ENCODE measurements at places on chromosomes 6 and 20. TPM values are rescaled to one million over a fixed set of nuclear protein-coding genes. Genes with fewer than 3 reads are reported as not detected.
A peak's percentile ranks its signal among the peaks of the same experiment; 100 is the strongest.

DNA sequence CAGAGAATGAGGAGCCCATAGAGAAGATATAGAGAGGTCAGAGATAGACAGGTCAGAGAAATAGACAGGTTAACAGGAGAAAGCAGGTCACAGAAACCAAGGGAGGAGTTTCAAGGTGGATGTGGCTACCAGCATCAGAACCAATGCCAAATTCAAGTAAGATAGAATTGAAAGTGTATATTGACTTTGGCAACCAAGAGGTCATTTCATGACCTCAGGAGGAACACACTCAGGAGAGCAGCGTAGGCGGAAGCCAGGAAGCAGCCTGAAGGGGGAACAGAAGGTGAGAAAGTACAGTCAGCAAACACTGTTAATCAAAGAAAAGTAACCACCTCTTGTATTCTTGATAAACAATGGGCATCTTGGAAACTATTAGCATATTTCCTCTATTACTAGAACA is 33.9 kb upstream of the ALDH8A1 start:
- peaks cover 11% of the 10 kb centered on the region for H3K4me1 ChIP-seq
- H3K27me3 ChIP-seq = no peaks in the 10 kb centered on the region
- H3K4me3 ChIP-seq = no peak overlapping the region
- H3K27ac ChIP-seq = no peak overlapping the region

DNA sequence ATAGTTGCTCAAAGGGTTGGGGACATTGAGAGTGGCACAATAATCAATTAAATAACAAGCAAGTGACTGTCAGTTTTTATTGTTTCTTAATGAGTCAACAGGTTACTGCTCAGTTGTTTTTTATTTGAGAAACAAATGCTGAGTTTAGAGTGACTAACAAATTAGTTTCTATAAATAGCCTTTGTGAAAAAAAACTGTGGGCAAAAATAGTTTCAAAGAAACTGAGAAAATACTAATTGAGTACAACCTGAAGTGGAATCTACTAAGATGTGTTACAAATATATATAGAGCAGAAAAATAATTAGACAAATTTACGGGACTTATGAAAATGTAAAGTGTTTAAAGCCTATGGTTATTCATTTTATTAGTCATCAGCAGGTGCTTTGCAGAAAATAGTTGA is 22.3 kb downstream of the BEND6 start:
- DNase-seq = no peak
- no peak overlapping the region for H3K4me3 ChIP-seq
- no peak overlapping the region for H3K27ac ChIP-seq
- H3K36me3 ChIP-seq = no peaks in the 10 kb centered on the region

DNA sequence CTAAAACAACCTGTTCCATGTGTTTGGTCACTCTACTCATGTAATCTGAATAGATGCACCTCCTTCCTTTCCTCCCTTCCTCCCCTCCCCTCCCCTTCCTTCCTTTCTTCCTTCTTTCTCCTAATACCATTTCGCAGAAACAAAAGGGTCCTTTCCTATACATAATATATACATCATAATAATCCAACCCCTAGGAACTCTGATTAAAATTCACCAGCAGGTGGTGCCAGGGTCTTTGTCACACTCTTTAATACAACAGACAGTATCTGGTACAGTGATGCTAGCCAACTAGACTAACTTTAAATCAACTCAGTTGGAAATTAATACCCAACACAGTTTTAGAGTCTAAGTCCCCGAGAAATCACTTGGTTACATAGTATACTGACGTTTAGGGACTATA is 181.2 kb upstream of the SHLD1 start:
- no peak overlapping the region for H3K4me3 ChIP-seq
- no peaks in the 10 kb centered on the region for H3K4me1 ChIP-seq
- no peaks in the 10 kb centered on the region for H3K27me3 ChIP-seq
- no peak overlapping the region for H3K27ac ChIP-seq
- no peak for DNase-seq

DNA sequence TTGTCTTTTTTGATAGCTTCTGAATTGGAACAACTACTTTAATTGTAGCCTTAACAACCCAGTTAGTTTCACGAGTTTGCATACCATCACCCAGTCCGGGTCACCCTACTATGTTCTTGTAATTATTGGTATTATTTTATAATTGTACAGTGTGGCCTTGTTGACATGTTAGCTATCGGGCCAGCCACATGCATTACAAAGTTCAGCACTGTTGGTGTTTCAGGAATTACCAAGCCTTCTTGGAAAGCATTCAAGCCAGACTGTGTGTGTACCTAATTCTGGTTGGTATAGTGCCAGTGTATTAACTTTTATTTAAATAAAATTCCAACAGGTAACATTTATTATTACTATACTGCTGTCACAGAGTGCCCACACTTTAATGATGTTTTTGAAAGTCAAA is 150.9 kb downstream of the JARID2 start:
- H3K4me3 ChIP-seq = no peak overlapping the region
- no peaks in the 10 kb centered on the region for H3K27me3 ChIP-seq
- peak; percentile 44 for DNase-seq
- no peak overlapping the region for H3K27ac ChIP-seq
- peaks cover 52% of the 10 kb centered on the region for H3K4me1 ChIP-seq
- H3K36me3 ChIP-seq = no peaks in the 10 kb centered on the region

DNA sequence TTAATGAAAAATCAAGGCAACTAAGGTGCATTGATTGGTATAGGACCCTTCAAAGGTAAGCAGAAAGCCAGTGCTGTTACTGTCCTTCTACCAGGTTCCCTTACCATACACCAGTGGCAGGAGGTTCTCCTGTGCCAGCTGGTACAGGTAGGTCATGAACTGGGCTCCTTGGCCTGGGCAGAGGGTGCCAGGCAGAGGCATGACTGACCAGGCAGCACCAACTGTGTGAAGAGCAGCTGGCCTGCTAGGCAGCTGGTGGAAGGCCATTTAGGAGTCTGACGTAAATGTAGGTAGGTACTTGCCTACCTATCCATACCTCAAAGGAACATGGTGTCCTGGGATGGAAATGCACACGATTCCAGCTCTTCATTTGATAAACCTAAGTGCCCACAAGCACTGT is 23.3 kb downstream of the PCNA start:
- no peak for DNase-seq
- H3K27ac ChIP-seq = no peak overlapping the region
- no peaks in the 10 kb centered on the region for H3K4me1 ChIP-seq
- no peak overlapping the region for H3K4me3 ChIP-seq

DNA sequence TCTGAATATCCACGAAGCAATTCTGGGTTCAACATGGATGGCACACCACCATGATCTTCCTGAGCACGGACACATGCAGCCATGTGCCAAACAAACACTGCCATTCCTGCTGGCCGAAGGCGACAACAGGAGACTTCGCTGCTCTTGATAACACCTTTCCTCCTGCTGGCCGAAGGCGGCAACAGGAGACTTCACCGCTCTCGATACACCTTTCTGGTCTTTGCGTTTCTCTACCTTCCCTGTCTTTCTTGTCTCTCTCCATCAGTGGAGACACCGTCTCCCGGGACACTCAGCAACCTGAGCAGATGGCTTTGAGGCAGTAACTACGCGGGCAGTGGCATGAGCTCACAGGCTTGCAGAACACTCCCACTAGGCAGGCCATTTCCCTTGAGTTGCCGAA is 54.9 kb upstream of the MPC1 start:
- H3K27ac ChIP-seq = no peak overlapping the region
- no peak overlapping the region for H3K4me3 ChIP-seq
- H3K36me3 ChIP-seq = peaks cover 76% of the 10 kb centered on the region
- H3K27me3 ChIP-seq = no peaks in the 10 kb centered on the region

- H3K27ac ChIP-seq = no peak overlapping the region
- DNase-seq = no peak
- no peaks in the 10 kb centered on the region for H3K4me1 ChIP-seq
- no peak overlapping the region for H3K4me3 ChIP-seq
- H3K36me3 ChIP-seq = no peaks in the 10 kb centered on the region
- H3K27me3 ChIP-seq = no peaks in the 10 kb centered on the region
These were observed 42.9 kb downstream of the STX11 start for GRCh38 chr6:144193181-144193580.

DNA sequence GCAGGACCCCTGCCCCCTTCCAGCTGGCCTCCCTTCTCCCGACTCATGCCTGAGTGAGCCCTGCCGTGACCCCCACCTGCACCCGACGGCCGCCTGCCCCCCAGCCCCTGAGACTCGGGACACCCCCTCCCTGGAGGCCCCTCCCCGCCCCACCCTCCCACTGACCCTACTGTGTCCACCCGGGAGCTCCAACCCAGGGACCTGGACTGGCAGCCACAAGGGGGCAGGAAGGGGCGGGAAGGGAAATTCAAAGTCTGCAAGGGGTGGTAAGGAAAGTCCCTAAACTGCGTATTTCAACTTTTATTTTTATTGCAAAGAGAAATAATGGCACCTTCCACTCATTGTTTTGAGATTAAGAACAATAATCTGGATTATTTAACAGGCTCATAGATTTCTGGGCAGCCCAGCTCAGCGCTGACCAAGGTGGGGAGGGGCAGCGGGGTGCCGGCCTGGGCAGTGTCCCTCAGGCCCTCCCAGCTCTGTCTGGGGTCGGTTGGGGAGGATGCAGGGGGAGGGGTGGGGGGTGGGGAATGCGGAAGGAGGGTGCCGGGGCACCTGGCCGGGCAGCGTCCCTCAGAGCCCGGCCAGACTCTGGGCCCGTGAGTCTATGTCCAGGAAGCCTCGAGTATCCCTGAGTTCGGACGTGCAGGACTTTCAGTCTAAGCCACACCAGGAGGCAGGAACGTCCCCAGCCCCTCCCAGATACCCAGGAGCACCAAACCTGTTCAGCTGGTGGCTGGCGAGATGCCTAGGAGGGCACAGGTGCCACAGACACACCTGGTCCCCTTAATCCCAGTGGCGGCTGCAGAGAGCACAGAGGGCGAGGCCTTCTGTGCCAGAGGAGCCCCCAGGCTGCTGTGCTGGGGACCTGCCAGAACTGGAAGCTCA is 1.3 kb upstream of the PTK6 start:
- H3K36me3 ChIP-seq = no peaks in the 10 kb centered on the region
- peaks cover 66% of the 10 kb centered on the region for H3K4me1 ChIP-seq
- H3K27me3 ChIP-seq = peaks cover 49% of the 10 kb centered on the region
- peak; percentile 96 for DNase-seq
- H3K27ac ChIP-seq = peak overlapping the region; percentile 88

DNA sequence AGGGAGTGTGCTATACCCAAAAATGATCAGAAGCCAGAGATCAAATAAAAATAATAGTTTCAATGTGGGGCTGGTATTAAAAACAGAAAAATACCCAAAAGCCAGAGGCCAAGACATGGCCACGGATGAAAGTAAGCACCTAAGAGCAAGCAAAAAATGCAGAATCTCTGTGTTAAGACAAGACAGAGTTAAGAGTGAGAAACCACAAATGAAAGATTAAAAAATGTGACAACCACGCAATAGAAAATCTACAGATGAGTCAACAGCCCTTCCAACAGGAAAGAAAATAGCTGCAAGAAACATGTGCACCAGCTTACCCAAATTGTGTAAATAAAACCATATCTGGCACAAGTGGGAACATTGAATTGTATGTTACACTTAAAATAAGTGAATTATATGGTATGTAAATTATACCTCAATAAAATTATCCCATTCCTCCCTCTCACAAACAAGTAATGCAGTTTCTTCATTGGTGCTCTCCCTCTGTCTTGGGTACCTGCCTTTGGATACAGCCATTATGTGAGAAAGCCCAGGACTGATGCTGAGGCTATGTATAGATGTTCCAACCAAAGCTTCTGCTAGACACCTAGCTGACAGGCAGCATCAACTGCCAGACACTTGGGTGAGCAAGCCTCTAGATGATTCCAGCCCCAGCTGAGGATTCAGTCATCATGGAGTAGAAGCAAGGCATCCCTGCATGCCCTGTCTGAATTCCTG is 55.3 kb upstream of the UFL1 start:
- no peak for DNase-seq
- H3K27ac ChIP-seq = no peak overlapping the region
- H3K36me3 ChIP-seq = no peaks in the 10 kb centered on the region
- H3K4me3 ChIP-seq = no peak overlapping the region
- H3K27me3 ChIP-seq = no peaks in the 10 kb centered on the region

GRCh38 chr20:13012886-13013285 is 4.1 kb downstream of the SPTLC3 start:
- no peaks in the 10 kb centered on the region for H3K27me3 ChIP-seq
- H3K36me3 ChIP-seq = no peaks in the 10 kb centered on the region
- DNase-seq = no peak
- H3K4me3 ChIP-seq = no peak overlapping the region
- H3K27ac ChIP-seq = no peak overlapping the region

DNA sequence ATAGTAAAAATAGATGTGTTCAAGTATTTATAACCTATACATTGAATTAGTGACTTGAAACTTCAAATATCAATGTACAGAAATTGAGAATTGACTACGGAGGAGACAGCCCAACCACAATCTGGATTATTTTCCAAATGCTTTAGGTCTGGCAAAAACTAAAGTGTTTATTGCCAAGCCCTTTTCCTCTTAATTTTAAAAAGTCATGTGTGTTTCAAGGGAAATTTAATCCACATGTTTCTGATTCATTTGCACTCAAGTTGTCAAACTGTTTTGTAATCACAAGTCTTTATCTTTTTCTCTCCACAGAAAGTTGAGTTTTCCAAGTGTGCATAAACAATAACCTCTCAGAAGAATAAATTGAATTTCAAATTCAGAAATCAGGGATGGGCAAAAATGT is 350.8 kb upstream of the RSPO3 start:
- DNase-seq = no peak
- H3K36me3 ChIP-seq = no peaks in the 10 kb centered on the region
- no peaks in the 10 kb centered on the region for H3K27me3 ChIP-seq
- no peaks in the 10 kb centered on the region for H3K4me1 ChIP-seq

DNA sequence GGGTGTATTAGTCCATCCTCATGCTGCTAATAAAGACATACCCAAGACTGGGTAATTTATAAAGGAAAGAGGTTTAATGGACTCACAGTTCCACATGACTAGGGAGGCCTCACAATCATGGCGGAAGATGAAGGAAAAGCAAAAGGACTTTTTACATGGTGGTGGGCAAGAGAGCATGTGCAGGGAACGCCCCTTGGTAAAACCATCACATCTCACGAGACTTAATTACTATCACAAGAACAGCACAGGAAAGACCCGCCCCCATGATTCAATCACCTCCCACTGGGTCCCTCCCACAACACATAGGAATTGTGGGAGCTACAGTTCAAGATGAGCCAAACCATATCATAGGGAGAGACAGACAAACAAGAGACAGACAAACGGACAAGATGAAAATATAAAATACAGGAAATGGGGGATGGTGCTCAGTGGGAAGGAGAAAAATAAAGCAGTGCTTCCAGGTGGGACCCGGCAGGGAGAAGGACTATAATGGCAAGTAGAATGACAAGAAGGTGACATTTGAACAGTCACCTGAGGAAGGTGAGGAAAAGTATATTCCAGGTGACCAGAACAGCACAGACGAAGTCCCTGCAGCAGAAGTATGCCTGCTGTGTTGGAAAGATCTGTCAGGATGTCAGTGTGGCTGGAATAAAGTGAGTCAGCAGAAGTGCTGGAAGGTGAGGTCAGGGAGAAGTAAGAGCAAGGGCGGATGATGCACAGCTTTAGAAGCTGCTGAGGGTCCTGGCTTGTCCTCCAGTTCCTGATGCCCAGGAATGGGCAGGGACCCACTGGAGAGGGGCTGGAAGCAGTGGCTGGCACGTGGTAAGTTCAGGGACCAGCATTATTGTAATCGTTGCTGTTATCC is 61.1 kb downstream of the SLC2A10 start:
- no peaks in the 10 kb centered on the region for H3K4me1 ChIP-seq
- no peaks in the 10 kb centered on the region for H3K36me3 ChIP-seq
- H3K27ac ChIP-seq = no peak overlapping the region
- DNase-seq = no peak
- no peaks in the 10 kb centered on the region for H3K27me3 ChIP-seq
- no peak overlapping the region for H3K4me3 ChIP-seq

Gene RIPOR3
- 13.4 TPM for total RNA-seq

Gene SLC44A4
- total RNA-seq = 74.2 TPM

Gene MAS1
- total RNA-seq = 0.18 TPM

Gene CCDC170
- 3.6 TPM for total RNA-seq

Gene PLTP
- total RNA-seq = 70.1 TPM

Gene PABPC1L
- 8.6 TPM for total RNA-seq
